ENCODE measurements at places on chromosomes 13 and 19.
A peak's percentile ranks its signal among the peaks of the same experiment; 100 is the strongest.

GRCh38 chr13:79273045-79273444, 133.0 kb downstream of the RBM26 start:
- no peak for DNase-seq

GRCh38 chr13:113539822-113540221, 44.7 kb upstream of the TFDP1 start:
- no peak for DNase-seq

- peak; percentile 13 for DNase-seq
Measured at GRCh38 chr13:46578590-46578975, 25.6 kb downstream of the LRCH1 start.

DNA sequence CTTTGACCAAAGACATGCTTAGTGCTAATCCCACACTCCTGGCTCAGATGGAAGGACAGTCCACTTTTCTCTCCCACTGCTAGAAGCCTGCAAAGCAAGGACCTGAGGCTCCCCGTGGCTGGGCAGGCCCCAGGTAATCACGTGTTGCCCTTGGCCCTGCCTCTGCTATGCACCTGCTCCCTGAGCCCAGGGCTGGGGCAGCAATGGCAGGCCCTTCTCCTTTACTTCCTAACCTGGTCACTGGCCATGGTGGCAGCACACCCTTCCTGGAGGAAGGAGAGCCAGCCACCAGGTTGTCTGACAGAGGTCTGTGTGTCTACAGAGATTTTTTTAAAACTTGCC, 27.9 kb upstream of the ZNF492 start:
- no peak for DNase-seq

GRCh38 chr19:46602392-46603194, 1.5 kb downstream of the CALM3 start:
- DNase-seq: peak; percentile 79

GRCh38 chr13:78326633-78327032, 276.7 kb downstream of the POU4F1 start:
- no peak for DNase-seq

DNA sequence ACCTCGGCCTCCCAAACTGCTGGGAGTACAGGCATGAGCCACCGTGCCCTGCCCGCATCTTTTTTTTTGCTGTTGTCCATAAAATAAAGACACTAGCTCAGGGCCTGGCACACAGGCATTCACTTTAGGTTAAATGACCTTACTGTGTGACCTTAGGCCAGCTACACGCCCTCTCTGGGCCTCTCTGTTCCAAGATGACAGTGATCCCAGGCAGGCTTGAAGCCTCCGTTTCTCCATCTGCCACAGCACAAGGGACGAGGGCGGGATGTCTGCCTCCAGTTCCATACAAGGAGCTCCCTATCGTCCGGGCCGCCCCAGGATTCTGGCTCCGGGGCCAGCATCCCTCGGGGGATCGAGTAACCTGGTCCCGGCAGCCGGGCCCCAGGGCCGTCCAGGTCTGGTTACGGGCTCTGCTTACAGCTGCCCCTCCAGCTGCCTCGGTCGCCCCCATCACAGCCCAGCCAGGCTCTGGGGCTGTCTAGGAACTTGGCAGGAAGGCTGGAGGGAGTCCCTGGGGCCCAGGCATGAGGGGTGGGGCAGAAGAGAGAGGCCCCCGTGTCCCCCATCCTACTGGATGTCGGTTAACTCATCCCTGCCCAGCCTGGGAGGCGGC, 11.9 kb upstream of the SEMA6B start:
- no peak for DNase-seq

DNA sequence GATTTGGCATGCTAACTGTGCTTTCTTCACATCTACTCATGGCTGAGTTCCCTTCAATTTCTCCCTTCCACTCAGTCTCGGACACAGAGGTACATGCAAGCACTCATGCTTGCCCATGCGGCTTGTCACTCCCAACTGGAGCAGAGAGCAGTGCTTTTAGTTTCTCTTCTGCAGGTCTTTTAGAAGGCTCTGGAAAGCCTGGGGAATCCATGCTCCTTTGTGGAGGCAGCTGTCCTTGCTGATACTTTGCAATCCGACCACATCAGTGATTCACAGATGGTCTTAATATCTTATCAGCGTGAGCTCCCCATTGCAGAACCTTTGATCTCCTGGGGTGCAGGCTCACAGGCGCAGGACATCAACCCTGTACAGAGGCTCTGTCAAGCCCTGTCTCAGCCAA, 203.9 kb downstream of the COL4A1 start:
- no peak for DNase-seq

- DNase-seq: no peak
Measured at GRCh38 chr13:38980750-38981078, 9.9 kb downstream of the STOML3 start.

DNA sequence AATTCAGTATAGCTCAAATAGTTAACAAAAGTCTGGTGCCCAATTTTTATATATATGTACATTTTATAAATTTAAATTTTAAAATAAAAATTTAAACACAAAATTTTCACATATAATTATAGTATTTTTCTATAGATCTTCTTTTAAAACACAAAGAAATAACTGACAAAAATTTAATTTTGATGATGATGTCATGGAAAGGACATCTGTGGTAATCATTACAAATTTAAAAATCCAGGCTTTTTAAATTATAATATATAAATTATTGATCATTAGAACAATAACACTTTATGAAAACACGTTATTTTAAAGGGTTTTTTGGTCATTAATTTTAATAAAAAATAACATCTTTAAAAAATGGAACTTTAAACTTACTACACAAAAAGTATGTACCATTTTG, 381.1 kb downstream of the DACH1 start:
- DNase-seq: no peak

DNA sequence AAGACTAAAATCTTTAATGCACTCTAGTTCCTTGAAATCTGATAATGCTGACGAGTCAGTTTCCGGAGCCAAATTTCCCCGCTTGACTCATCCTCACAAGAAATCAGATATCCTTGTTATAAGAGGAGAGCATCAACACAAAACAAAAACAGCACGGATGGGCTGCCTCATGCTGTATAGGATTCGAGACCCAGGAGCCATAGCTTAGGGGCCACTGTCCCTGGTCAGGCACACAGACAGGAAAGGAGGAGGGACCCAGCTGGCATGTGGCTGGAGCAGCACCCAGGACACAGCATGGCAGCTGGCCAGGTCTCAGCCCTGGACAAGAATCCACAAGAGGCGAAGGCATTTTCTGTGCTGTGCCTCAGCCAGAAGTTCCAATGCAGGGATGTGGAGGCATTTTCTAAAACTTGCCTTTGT, 110.2 kb upstream of the SPATA13 start:
- DNase-seq: no peak

DNA sequence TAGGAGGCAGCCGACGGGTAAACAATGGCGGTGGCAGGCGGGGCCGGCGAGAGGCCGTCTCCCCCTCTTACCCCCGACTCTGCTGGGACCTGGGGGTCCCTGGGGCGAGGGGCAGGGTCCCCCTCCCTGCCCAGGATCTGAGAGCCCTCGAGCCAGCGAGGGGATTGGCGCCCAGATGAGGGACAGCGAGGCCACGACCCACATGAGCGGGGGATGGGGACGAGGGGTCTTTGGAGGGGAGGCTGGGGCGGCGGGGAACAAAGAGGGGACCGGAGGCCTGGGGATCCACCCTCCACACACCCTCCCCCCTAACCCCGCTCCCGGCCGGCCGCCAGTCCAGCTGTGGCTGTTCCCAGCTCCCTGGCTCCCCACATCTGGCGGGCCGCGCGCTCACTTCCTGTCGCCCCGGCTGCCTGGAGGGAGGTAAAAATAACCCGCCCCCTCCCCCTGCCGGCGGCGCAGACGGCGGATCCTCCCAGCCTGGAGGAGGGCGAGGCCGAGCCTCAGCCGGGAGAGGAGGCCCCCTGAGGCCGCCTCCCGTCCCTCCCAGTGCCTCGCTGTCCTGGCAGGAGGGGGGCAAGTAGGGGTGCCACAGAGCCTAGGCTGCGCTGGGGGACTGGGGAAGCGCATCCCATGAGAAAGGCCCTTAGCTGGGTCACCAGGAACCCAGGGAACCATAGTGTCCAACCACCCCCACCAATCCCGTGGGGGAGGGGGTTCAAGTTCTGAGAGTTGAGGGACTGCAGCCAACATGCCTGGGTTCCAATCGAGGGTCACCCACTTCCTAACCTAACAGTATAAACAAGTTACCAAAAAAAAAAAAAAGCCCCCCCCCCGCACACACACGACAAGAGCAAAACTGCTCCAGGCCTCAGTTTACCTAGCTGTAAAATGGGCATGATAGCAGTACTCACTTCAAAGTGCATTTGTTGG, 29.3 kb upstream of the NANOS3 start:
- peak; percentile 89 for DNase-seq

GRCh38 chr19:50851620-50852019, 3.1 kb upstream of the KLK3 start:
- DNase-seq: no peak
